Esophagus squamous epithelium (tissue), 5 donors: ENCODE measurements at places on chromosomes 12 and 14.
A peak's percentile ranks its signal among the peaks of the same experiment; 100 is the strongest.

DNA sequence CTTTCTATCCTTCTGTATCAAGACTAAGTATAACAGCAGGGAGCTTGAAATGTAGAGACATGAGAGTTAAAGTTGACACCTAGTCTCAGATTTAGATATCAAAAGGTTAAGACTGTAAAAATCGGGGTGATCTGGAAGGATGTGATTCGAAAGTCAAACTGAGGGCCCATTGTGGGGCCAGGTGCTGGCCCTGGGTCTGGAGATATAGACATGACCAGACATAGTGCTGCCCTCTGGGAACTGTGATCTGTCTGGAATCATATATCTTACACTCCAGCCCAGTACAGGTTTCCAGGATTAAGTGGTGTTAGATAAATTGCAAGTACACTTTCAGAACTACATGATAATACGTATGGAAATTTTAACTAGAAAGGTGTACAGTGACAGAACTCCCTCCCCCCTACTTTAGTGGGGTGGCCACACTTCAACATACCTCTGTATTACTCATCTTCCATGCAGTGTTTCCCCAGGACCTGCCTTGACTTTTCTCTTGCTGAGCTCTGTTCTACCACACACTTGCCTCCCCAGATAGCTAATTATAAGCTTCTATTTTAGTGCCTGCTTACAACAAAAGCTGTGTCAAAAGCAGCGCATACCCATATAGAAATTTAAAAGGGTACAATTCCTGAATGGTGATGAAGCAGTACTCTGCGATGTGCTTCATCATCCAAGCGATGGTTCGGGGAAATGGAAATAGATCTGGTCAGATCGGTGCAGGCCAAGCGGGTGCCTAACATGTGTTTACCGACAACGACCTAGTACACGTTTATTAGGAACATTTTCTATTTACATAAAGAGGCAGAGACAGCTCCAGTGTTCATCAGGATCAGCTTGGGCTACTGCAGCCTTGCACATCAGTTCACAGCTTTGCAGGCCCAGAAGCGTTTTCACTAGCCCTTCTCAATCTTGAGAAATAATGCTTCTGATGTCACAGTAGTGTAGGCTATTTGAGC is 68.7 kb downstream of the ARF6 start:
- no peak overlapping the region for H3K4me3 ChIP-seq
- H3K36me3 ChIP-seq: no peaks in the 10 kb centered on the region
- H3K27me3 ChIP-seq: no peaks in the 10 kb centered on the region
- H3K4me1 ChIP-seq: peaks cover 11% of the 10 kb centered on the region
- DNase-seq: no peak
- H3K27ac ChIP-seq: peak overlapping the region; percentile 91

DNA sequence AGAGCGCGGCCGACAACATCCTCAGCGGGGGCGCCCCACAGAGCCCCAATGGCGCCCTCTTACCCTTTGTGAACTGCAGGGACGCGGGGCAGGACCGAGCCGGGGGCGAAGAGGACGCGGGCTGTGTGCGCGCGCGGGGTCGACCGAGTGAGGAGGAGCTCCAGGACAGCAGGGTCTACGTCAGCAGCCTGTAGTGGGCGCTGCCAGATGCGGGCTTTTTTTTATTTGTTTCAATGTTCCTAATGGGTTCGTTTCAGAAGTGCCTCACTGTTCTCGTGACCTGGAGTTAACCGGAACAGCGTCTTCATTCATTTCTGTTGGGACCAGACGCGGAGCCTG is 103.8 kb upstream of the FKBP4 start:
- no peak for DNase-seq
- H3K4me3 ChIP-seq: peak overlapping the region; percentile 46
- H3K4me1 ChIP-seq: peaks cover 4% of the 10 kb centered on the region
- no peak overlapping the region for H3K27ac ChIP-seq
- no peaks in the 10 kb centered on the region for H3K27me3 ChIP-seq

GRCh38 chr12:114395755-114396152 is 10.2 kb downstream of the TBX5 start:
- peaks cover 3% of the 10 kb centered on the region for H3K4me1 ChIP-seq
- no peak for DNase-seq
- peak overlapping the region; percentile 9 for H3K4me3 ChIP-seq
- H3K36me3 ChIP-seq: no peaks in the 10 kb centered on the region
- H3K27ac ChIP-seq: peak overlapping the region; percentile 48
- peaks cover 5% of the 10 kb centered on the region for H3K27me3 ChIP-seq

GRCh38 chr14:100622708-100623485 is 35.7 kb upstream of the BEGAIN start:
- no peak for DNase-seq
- H3K36me3 ChIP-seq: no peaks in the 10 kb centered on the region
- H3K27me3 ChIP-seq: no peaks in the 10 kb centered on the region
- H3K4me3 ChIP-seq: no peak overlapping the region
- no peaks in the 10 kb centered on the region for H3K4me1 ChIP-seq

GRCh38 chr12:124824195-124824594 is 39.5 kb downstream of the SCARB1 start:
- no peak overlapping the region for H3K27ac ChIP-seq
- DNase-seq: no peak
- H3K4me3 ChIP-seq: no peak overlapping the region
- H3K27me3 ChIP-seq: no peaks in the 10 kb centered on the region

DNA sequence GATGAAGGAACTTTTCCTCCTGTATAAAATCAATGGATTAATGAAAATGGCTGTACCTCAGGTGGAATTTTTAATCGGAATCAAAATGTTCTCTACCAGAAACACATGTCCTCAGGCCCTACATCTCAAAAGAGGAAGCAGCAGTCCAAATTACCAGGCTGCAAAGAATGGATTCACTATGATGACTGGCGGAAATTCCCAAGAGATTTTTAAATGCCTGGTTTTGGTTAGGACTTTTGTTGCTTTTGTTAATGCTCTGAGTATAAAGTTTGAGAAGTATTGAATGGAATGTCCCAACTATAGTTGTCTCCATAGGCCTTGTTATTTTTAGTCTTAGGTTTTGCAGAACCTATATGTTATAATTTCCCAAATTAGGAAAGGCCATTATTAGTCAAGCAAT is 11.2 kb upstream of the IFNG start:
- no peaks in the 10 kb centered on the region for H3K36me3 ChIP-seq
- no peak overlapping the region for H3K4me3 ChIP-seq
- no peak for DNase-seq
- no peaks in the 10 kb centered on the region for H3K4me1 ChIP-seq

- H3K36me3 ChIP-seq: no peaks in the 10 kb centered on the region
- no peaks in the 10 kb centered on the region for H3K4me1 ChIP-seq
- H3K4me3 ChIP-seq: no peak overlapping the region
- no peaks in the 10 kb centered on the region for H3K27me3 ChIP-seq
- DNase-seq: no peak
Measured at GRCh38 chr12:20188930-20189653, 179.2 kb upstream of the PDE3A start.

GRCh38 chr12:67354322-67354721 is 85.2 kb downstream of the CAND1 start:
- no peaks in the 10 kb centered on the region for H3K27me3 ChIP-seq
- H3K27ac ChIP-seq: no peak overlapping the region
- no peak for DNase-seq
- H3K4me3 ChIP-seq: no peak overlapping the region
- H3K4me1 ChIP-seq: no peaks in the 10 kb centered on the region

- H3K27ac ChIP-seq: no peak overlapping the region
- DNase-seq: no peak
- no peak overlapping the region for H3K4me3 ChIP-seq
- H3K27me3 ChIP-seq: no peaks in the 10 kb centered on the region
- no peaks in the 10 kb centered on the region for H3K4me1 ChIP-seq
Measured at GRCh38 chr12:25438638-25439037, 114.4 kb downstream of the LMNTD1 start.

DNA sequence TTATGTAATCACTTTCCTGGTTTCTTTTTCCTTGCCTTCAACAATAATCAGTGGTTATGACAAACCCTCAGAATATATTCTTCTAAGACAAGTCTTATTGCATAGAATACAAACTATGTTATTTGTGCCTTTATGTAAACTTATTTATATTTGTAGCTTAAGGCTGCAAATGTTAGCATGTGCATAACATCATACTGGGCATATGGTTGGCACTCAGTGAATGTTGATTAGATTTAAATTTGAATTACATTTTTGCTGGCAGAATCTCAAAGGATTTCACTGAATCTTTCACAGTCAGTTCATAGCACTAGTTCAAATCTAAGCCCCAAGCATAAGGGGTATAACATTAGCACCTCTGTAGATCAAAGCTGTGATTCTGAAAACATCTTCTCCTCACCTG is 113.2 kb upstream of the AEBP2 start:
- no peak overlapping the region for H3K27ac ChIP-seq
- H3K4me1 ChIP-seq: no peaks in the 10 kb centered on the region
- no peaks in the 10 kb centered on the region for H3K36me3 ChIP-seq
- no peak overlapping the region for H3K4me3 ChIP-seq

DNA sequence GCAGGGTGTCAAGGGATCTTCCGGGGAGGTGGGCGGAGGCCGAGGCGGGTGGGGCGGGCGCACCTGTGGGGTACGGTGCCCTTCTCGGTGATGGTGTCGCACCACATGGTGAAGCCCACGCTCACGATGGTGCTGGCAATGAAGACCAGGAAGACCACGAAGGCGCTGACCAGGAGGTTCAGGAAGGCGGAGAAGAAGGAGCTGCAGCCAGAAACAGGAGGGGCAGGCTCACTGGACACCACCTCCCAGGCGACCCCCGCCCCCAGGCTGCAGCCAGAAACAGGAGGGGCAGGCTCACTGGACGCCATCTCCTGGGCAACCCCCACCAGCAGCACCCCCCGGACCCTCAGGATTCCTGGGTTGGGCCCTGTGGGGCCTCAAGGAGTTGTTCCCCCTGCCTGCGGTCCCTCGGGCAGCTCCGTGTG is 7.6 kb downstream of the TMEM179 start:
- no peak overlapping the region for H3K4me3 ChIP-seq
- no peaks in the 10 kb centered on the region for H3K36me3 ChIP-seq
- H3K4me1 ChIP-seq: no peaks in the 10 kb centered on the region
- DNase-seq: no peak
- no peak overlapping the region for H3K27ac ChIP-seq
- no peaks in the 10 kb centered on the region for H3K27me3 ChIP-seq

GRCh38 chr14:60094306-60094897 is 2.7 kb downstream of the PCNX4 start:
- no peak for DNase-seq
- H3K27me3 ChIP-seq: no peaks in the 10 kb centered on the region
- no peak overlapping the region for H3K4me3 ChIP-seq
- no peaks in the 10 kb centered on the region for H3K36me3 ChIP-seq

GRCh38 chr12:93536766-93537488 is 35.5 kb upstream of the SOCS2 start:
- no peaks in the 10 kb centered on the region for H3K36me3 ChIP-seq
- no peak overlapping the region for H3K4me3 ChIP-seq
- no peaks in the 10 kb centered on the region for H3K27me3 ChIP-seq

DNA sequence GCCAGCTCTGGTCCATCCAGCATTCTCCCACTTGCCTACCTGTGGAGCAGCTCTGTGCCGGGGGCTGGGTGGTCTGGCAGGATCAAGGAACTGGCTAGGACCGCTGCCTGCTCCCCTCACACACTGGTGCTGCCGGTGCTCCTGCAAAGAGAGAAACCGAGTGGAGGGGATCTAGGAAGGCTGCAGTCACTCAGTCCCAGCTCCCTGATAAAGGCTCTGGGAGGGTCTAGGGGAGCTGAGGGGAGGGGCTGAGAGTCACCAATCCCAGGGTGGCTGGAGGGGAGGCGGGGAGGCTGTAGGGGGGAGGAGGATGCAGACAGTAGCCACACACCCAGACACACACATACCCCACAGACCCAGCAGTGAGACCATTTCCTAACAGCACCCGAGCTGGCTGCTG is at the start of gene TAC3:
TSS of gene TAC3 (minus strand) at position 182 of the 400 bp plus-strand sequence. CDS start 732 bp downstream, outside the sequence.
- DNase-seq: no peak
- H3K27ac ChIP-seq: no peak within 1 kb of the TSS
- peaks cover 34% of the 10 kb centered on the region for H3K27me3 ChIP-seq
- H3K4me1 ChIP-seq: no peaks in the 10 kb centered on the region
- H3K4me3 ChIP-seq: no peak within 1 kb of the TSS
- no peaks in the 10 kb centered on the region for H3K36me3 ChIP-seq

GRCh38 chr12:22377731-22378496 is 43.4 kb upstream of the ST8SIA1 start:
- DNase-seq: no peak
- no peak overlapping the region for H3K4me3 ChIP-seq
- no peaks in the 10 kb centered on the region for H3K36me3 ChIP-seq
- no peaks in the 10 kb centered on the region for H3K27me3 ChIP-seq
- no peak overlapping the region for H3K27ac ChIP-seq

GRCh38 chr14:91237219-91237618 is 7.3 kb downstream of the GPR68 start:
- no peak overlapping the region for H3K27ac ChIP-seq
- H3K4me3 ChIP-seq: no peak overlapping the region
- DNase-seq: no peak
- H3K36me3 ChIP-seq: no peaks in the 10 kb centered on the region
- no peaks in the 10 kb centered on the region for H3K27me3 ChIP-seq

GRCh38 chr12:116402163-116402939 is 124.9 kb upstream of the MED13L start:
- peaks cover 24% of the 10 kb centered on the region for H3K4me1 ChIP-seq
- H3K36me3 ChIP-seq: no peaks in the 10 kb centered on the region
- no peaks in the 10 kb centered on the region for H3K27me3 ChIP-seq
- H3K4me3 ChIP-seq: no peak overlapping the region
- H3K27ac ChIP-seq: no peak overlapping the region

DNA sequence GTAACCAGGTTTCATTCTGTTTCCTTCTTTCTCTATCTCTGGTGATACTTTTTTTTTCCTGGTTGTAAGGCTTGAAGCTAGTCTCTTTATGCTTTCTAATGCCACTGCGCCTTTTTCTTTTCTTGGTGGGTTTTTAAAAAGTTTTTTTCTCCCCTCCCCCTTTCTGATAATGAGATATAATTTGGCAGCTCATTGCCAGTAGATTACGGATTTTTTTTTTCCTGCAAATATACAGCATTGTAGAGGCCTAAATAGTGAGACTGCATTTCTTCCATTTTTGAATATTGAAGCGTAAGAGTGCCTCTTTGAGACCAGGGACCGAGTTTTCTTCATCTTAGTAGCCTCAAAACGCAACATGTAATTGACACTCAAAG is 1.1 kb downstream of the PAPOLA start:
- H3K4me1 ChIP-seq: peaks cover 31% of the 10 kb centered on the region
- peak overlapping the region; percentile 90 for H3K4me3 ChIP-seq
- H3K27me3 ChIP-seq: no peaks in the 10 kb centered on the region
- no peak for DNase-seq
- H3K27ac ChIP-seq: peak overlapping the region; percentile 96
- H3K36me3 ChIP-seq: no peaks in the 10 kb centered on the region

- H3K27ac ChIP-seq: no peak overlapping the region
- no peaks in the 10 kb centered on the region for H3K36me3 ChIP-seq
- H3K4me1 ChIP-seq: no peaks in the 10 kb centered on the region
- peaks cover 4% of the 10 kb centered on the region for H3K27me3 ChIP-seq
- H3K4me3 ChIP-seq: no peak overlapping the region
Measured at GRCh38 chr12:130698106-130698505, 18.0 kb downstream of the RIMBP2 start.
